ENCODE measurements at places on chromosomes 12 and 14.

DNA sequence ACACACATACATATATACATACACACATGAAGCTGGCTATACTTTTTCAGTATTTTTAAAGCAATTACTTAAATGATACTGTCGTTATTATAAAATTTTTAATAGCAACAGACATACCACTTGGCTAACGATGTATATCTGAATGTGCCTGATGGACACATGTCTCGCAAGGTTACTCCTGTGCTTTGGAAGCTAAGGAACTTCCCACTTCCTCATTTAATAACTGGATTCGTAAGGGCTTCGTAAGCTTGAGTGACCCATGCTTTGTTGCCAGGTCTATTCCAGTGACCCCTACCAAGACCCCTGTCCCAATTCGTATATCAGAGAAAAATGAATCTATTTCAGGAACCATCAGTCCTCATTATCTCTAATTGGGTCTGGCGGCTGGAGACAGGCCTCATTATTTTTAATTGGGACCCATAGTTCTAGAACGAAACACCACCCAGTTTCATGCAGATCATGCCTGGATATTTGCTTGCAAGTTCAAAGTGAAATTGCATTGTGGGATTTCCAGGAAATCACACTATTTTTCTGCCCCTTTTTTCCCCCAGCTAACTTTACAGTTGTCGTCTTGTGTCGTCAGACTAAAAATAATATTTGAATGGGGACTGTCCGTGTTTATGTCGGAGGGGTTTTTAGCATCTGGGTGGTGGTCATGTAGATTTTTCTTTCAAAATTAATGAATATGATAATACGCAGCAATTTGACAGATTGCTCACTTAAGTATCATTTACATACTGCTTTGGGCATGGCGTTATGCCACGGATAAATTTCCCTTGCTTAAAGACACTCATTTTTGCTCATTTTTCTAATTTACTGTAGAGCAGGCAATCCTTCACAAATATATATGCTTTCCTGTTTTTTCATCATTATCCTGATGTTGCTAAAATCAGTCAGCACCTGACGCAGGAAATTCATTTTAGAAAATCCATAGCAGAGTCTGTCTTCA lies 17.1 kb upstream of the MYO1H start:
- DNase-seq = peak; percentile 87

- no peak for DNase-seq
These were observed 35.1 kb downstream of the NRDE2 start for GRCh38 chr14:90296641-90297040.

DNA sequence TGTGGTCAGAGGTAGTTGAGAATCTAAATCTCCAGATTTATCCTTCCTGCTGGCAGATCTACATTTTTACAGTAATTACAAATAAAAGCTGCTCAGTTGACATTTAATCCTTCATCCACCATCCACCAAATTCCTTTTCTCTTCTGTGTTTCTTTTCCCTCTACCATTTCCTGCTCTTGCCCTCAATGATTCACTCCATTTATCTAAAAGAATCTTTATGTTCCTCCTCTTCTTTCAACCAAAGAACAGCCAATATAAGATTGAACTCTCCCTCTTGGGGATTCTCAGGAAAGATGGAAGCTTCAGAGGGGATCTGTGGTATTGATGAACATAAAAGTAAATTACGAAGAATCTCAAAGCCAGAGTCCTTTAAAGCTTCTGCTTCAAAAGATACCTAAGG lies 4.4 kb downstream of the MAP4K5 start:
- DNase-seq = no peak

DNA sequence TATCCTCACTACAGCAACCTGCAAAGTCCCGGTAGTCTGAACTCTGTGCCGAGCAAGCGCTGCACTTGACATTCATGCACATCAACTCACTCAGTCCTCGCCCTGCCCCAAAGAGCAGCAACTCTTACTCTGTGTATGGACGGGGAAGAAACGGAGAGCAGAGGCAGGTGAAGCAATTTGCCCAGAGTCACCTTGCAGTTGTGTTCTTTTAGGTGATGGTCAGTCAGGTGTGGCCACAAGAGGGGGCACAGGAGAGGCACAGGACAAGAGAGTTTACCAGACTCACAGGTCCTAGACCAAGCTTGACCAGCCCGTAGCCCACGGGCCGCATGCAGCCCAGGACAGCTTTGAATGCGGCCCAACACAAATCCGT lies 39.1 kb downstream of the TSPAN11 start:
- no peak for DNase-seq

GRCh38 chr12:94282675-94283074 lies 134.3 kb downstream of the PLXNC1 start:
- DNase-seq = no peak

DNA sequence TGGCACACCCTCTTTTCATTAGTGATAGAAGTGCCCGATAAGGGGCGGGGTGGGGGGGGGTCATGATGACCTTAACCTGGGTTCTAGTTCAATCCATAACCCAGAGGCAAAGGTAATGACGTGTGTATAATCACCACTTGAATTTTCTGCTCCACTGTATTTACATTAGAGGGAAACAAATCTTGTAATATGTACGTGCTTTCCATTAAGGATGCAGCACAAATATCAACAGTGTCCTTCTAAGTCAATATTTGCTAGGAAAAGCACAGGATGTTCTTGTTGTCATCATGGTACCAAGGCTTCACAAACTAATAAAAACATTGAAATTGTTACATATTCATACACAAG lies 121.2 kb upstream of the SLC38A2 start:
- DNase-seq = no peak

- DNase-seq = no peak
These were observed 192.4 kb downstream of the DACT1 start for GRCh38 chr14:58830121-58830520.

GRCh38 chr14:91744068-91744480 lies 12.2 kb upstream of the CATSPERB start:
- no peak for DNase-seq

DNA sequence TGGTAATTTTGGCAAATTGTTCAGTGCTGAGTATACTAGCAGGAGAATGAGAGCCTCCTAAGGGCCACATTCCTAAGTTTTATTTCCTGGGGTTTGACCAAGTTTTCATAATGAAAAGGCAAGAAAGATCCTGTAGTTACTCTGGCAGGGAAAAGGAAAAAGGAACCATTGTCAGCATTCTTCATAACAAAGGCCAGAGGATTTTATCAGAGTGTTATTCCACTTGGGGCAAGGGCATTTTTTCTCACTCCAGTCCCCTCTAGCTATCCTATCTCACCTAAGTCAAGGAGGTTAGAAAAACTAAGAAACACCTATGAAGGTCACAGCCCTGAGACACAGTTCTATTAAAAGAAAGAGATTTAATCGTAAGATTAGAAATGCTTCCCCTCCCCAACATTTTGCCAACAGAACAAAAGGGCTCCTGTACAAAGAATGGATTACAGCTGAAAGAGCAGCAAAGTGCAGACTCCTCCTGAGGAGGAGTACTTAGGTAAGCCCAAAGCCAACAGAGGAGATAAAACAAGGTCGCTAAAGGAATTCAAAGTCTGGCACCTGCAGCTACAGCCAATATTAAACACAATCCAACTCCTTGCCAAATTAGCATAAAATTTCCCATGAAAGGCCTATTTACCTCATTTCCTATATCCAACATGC lies 162.4 kb downstream of the GALC start:
- DNase-seq = no peak

GRCh38 chr12:49621651-49622500 lies 1.5 kb upstream of the PRPF40B start:
- DNase-seq = no peak

- no peak for DNase-seq
These were observed 380.3 kb downstream of the CCER1 start for GRCh38 chr12:90574676-90575075.

- no peak for DNase-seq
These were observed 10.2 kb upstream of the GPX2 start for GRCh38 chr14:64952598-64953309.

DNA sequence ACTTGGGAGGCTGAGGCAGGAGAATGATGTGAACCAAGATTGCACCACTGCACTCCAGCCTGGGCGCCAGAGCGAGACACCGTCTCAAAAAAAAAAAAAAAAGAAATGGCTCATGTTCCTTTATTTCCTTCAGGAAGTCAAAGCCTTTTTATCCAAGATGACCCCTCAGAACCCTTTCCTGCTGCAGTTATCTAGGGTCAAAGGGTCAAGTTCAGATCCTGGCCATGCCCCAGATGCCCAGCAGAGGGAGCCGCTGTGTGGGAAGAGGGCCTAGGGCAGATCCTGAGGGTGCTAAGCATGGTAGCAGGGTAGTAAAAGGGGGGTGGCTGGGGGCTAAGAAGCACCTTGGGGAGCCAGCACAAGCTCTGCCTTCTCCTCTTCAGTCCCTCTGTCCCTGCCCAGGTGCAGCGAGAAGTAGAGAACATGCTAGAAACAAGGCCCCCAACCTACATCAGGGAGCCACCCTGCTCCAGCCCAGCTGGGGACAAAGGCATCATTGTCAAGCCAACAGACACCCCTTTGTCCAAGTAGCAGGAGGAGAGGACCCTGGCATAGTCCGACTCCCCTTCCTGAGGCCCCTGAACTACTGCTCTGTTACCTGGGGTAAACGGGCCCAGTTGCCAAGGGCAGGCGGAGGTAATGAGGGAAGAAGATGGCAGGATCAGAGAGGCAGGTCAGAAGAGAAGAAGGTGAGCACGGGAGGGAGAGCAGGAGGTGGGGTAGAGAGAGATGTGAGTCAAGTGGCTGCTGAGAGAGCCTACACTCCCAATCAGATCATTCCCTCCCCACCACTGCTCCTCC lies 6.5 kb downstream of the NFE2 start:
- peak; percentile 56 for DNase-seq

- no peak for DNase-seq
These were observed 129.3 kb downstream of the ZFP36L1 start for GRCh38 chr14:68663385-68664076.

GRCh38 chr12:16607906-16608775 lies 2.2 kb upstream of the LMO3 start:
- DNase-seq = peak; percentile 46

DNA sequence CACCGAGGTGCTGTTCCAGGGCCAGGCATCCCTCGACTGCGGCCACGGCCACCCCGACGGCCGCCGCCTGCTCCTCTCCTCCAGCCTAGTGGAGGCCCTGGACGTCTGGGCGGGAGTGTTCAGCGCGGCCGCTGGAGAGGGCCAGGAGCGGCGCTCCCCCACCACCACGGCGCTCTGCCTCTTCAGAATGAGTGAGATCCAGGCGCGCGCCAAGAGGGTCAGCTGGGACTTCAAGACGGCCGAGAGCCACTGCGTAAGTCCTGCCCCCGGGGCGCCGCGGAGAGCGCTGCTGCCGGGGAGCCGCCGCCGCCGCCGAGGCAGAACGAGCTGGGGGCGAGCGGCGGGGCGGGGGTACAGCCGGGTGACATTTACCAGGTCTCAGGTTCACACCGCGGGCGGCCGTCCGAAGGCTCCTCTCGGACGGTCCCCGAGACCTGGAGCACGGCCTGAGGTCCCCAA lies 1.4 kb downstream of the PLXNC1 start:
- DNase-seq = peak; percentile 88

- DNase-seq = peak; percentile 44
These were observed 150.1 kb downstream of the SLC38A4 start for GRCh38 chr12:46675736-46676135.

DNA sequence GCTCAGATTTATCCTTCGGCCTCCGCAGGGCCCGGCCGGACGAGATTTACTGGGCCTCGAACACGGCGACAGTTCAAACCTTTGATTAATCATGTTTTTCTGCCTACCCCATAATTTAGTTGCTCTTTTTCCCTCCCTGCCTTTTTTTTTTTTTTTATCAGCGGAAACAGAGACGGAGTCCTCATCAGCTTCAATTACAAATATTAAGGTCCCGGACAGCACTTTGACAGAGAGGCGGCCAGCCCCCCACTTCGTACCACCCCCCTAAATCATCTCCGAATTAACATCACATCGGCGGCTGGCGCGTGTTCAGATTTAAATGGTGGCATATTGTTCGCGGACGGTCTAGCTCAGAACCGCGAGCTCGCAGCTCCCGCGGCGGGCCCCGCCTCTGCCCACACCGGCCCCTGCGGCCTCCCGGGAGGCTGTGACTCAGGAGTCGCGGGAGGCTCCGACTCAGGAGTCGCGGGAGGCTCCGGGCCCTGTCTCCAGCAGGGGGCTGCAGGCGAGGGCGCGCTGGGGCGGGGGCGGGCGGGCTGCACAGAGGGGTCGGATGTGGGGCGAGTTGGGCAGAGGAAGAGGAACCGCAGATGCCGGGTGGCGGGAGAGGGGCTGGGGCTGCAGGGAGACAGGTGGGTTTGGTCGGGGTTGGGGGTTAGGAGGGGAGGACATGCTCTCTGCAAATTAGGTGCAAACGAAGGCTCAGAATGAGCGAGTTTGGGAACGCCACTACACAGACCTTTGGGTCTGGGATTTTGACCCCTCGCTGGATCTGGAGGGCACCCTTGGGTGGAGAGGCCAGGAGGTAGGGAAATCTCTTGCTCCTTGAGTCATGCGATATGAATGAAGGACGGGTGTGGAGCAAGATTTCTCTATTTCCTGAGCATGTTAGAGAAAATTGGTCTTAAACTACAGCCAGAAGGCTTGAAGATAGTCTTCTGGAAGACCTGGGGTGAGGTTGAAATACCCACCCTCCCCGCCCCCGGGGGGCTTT lies 19.6 kb upstream of the ATP5MC2 start:
- DNase-seq = peak; percentile 76

DNA sequence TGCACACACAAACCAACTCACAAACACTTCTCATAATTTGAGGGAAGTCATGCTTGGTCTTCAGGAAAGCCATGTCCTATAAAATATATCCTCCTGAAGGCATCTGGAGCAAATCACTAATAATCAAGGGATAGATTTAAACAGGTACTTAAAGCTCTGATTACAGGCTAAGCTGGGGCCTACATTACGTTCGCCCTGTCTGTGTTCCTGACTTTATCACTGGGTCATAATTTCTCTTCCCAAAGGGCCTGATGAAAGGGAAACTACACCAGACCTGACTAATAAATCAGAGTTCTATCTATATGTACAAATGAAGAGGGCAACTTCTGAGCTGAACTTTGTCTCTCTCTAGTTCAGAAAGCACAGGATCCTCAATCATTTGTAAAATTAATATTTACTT lies 43.9 kb upstream of the RASSF8 start:
- no peak for DNase-seq

DNA sequence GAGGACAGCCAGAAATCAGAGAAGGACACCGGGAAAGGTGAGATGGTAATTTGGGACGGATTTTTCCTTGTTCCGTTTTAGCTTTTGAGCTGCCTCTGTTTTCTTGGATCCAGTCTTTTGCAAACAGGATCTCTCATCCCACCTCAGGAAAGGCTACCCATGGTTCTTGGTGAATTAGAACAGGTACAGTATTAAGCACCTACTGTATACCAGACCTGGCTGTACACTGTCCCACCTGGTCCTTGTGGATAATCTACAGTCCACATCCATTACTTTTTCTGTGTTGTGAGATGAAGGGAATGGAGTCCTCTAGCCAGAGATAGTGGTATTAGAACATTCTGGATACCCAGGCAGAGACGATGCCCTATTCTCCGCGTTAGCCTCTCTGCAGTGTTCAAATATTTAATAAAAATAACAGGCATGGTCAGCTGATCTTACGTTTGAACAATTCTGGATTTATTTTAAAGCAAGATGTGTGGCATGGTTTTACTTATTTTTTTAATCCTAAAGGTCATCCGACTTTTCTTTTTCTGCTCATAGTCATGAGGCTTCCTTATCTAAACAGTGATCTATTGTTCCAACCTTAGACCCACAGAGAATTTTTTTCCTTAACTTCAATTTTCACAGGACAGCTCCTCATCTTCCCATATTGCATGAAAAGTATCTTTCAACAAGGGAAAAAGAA lies 18.8 kb downstream of the PLXNC1 start:
- DNase-seq = no peak

All from retina (tissue), 1 donor.